ENCODE measurements at places on chromosomes 12 and 14.

GRCh38 chr14:61517911-61518384 is 177.4 kb upstream of the HIF1A start:
- no peak for DNase-seq

DNA sequence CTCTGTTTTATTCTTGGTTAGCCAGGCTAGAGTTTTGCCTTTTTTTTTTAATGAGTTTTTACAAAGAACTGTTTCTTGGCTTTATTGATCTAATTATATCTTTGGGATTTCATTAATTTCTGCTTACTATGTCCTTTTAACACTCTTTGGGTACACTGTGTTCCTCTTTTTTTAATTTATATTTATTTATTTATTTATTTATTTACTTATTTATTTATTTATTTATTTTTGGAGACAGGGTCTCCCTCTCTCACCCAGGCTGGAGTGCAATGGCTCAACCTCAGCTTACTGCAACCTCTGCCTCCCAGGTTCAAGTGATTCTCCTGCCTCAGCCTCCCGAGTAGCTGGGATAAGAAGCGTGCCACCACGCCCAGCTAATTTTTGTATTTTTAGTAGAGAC is 15.1 kb upstream of the MARK3 start:
- no peak for DNase-seq

DNA sequence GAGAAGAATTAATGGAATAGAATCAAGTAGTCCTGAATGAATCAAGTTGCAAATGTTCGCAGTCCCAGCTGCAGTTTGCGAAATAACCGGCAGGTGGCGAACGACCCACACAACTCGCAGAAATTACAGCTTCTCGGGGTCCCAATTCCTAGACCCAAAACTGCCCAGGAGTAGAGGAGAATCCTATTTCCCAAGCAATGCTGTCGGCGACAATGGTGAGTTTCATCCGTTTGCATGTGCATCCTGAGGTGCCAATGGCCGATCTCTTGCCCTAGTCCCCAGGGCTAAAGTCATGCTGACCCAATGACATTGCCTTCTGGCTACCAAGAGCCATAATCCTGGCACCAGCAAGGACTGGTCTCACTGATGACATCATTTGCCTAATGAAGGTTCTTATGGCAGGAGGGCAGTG is 8.5 kb upstream of the ASCL1 start:
- DNase-seq: peak; percentile 1

- no peak for DNase-seq
Measured at GRCh38 chr12:47799357-47799955, 20.2 kb downstream of the HDAC7 start.

DNA sequence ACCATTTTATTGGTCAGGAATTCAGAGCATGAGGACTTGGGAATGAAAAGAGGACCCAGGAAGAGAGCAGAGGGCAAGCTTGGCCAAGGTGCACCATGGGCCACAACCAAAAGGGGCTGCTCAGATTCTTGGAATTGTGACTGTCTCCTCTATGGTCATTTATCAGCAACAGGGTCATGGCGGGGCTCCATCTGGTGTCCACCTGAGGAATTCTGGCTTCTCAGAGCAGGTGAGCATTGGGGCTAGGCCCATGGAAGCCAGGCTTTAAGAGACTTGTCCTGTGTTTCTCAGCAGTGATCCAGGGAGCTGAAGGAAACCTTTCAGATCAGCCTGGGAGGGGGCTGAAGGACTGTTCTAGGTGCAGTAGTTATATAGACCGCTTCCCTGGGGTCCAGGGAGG is 2.6 kb upstream of the RIN3 start:
- DNase-seq: no peak

GRCh38 chr14:92460916-92461579 is 52.5 kb upstream of the RIN3 start:
- no peak for DNase-seq

- no peak for DNase-seq
Measured at GRCh38 chr12:86551146-86551571, 295.0 kb upstream of the MGAT4C start.

- DNase-seq: no peak
Measured at GRCh38 chr12:3725388-3726115, 27.4 kb downstream of the CRACR2A start.

GRCh38 chr14:80172375-80173051 is 38.8 kb downstream of the DIO2 start:
- DNase-seq: no peak

- DNase-seq: no peak
Measured at GRCh38 chr14:73457924-73458182, 493 bp downstream of the NUMB start.

- peak; percentile 25 for DNase-seq
Measured at GRCh38 chr14:25411781-25412757, 362.1 kb upstream of the STXBP6 start.

DNA sequence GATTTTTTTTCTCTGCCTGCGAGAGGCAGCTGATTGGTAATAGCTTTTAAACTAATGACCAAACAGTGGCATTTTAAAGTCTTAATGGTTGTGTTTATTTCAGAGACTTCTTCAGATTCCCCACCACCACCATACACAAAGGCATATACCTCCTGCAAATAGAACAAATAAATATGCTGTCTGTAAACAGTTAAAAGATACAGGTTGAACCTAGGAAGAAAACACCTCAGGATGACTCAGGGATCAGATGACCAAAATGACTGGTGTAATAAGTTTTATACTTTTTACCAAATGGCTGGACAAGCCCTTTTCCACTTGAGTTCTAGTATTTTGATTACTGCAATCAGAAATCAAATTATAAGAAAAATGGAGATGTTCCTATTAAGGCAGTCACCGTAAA is 364.1 kb downstream of the PAWR start:
- DNase-seq: no peak

DNA sequence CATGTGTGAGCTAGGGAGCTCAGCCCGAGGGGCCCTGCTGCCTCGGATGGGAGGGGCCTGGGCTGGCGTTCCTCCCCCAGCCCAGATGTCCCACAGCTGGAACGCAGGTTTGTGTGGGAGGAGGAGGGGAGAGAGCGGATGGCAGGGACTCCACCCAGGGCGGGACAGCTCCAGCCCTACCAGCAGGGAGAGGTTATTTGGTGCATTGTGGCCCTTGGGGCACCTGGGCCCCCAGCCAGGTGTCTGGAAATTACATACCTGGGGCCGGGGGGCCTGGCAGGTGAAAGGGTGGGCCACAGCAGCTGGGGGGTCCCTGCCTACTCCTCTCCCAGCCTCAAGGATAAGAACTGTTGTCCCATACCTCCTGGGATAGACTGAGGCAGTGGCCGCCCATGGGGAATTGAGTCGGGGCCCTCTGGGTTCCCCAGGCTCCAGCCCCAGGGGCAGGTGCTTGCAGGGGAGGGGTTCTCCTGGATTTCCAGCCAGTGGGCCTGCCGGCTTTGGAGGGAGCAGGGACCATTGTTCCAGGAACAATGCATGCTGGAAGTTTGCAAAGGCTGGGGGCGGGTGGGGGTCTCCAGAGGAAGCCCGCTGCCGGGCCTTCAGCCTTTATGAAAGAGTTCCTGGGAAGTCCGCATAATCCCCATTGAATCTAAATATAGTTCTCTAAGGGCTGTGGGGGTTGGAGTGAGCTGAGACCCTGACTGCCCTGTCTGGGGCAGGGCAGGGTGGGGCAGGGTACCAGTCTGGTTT is 1.2 kb downstream of the KIF26A start:
- no peak for DNase-seq

DNA sequence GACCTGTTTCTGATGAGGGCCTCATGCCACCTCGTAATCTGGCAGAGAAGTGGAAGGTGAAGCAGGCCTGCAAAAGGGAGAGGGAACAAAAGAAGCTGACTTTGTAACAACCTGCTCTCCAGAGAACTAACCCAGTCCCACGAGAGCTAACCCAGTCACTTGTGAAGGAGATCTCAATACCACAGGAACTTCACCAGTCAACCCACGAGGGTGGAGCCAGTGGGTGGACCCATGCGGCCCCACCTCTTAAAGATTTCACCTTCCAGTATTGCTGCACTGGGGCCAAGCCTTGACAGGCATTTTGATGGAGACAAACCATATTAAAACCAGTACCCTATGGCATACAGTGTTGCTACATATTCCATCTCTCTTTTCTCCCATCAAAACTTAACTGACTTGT is 55.1 kb downstream of the SERPINA10 start:
- DNase-seq: no peak

DNA sequence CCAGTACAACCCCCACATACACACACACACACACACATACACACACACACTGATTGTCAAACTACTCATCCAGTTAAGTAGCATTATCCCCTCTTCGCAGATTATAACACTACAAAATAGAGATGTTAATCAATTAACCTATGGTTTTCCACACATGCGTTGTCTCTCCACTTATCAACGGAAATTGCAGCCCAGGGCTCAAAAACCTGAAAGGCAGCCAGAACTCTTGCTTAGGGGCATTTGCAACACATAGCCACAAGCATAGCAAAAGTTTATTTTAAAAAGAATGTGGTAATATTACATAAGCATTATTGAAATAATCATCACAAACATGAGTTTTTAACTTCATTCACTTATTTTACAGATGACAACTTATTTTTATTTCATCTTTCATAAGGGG is 265.8 kb downstream of the SLC16A7 start:
- no peak for DNase-seq

DNA sequence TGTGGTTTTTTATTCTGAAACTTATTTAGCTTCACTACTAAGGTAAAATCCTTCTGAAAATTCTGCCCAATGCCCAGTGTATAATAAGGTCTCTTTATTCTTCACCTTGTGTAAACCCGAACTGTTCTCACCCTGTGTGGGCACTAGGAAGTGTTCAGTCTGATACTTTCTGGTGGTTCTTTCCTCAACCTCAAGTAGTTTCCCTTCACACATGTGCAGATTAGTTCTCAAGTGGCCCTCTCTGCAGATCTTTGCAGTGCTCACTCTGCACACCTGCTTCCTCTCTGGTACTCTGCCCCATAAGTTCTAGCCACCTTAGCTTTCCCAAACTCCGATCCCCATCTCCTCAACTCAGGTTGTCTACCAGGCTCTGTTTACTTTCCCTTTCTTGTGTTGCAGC is 61.6 kb downstream of the RAD51B start:
- DNase-seq: no peak

Data from NCI-H526 treated with DMSO at 0.1 percent for 48 hours (cell line).